ENCODE measurements at places on chromosomes 13 and 19.

DNA sequence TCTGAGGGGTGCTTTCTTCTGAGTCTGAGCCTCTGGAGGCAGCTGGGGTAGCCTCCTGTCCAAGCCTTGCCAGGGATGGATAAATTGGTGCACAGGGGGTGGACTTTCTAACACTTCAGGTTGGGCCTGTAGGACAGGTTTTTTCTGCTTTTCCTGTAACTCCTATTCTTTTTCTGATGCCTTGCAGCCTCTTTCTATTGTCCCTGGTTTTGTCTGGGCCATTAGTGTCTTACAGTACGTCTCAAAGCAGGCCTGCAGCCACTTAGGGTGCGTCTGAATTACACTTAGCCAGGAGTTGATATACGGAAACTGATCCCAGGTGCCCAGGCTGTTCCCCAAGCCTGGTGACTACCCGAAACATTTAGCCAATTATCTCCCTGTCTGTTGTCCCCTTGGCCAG, 213.3 kb upstream of the HTR2A start:
- no peak for DNase-seq

- no peak for DNase-seq
Observed at GRCh38 chr19:13382633-13382938, 123.7 kb downstream of the CACNA1A start.

GRCh38 chr13:26853323-26853722, 92.7 kb upstream of the GPR12 start:
- no peak for DNase-seq

- no peak for DNase-seq
Observed at GRCh38 chr19:40571831-40572495, 4.7 kb upstream of the SHKBP1 start.
